ENCODE measurements at places on chromosomes 12 and 14. TPM values are rescaled to one million over a fixed set of nuclear protein-coding genes. Genes with fewer than 3 reads are reported as not detected.

MMP19 gene
- total RNA-seq: 1.5 TPM

BRI3BP gene
- 9.7 TPM for total RNA-seq

TTC9 gene
- total RNA-seq: 38.1 TPM

TSPAN19 gene
- total RNA-seq: not detected

CCDC38 gene
- not detected for total RNA-seq

- no peak for DNase-seq
These were observed 251.5 kb downstream of the FOXN3 start for GRCh38 chr14:89165189-89166181.

GRCh38 chr12:1768615-1769014 is 51.8 kb upstream of the LRTM2 start:
- DNase-seq: no peak

GRCh38 chr12:19397534-19397933 is 41.8 kb upstream of the AEBP2 start:
- no peak for DNase-seq

- no peak for DNase-seq
These were observed 45.9 kb downstream of the PPP1R13B start for GRCh38 chr14:103801459-103801858.

DNA sequence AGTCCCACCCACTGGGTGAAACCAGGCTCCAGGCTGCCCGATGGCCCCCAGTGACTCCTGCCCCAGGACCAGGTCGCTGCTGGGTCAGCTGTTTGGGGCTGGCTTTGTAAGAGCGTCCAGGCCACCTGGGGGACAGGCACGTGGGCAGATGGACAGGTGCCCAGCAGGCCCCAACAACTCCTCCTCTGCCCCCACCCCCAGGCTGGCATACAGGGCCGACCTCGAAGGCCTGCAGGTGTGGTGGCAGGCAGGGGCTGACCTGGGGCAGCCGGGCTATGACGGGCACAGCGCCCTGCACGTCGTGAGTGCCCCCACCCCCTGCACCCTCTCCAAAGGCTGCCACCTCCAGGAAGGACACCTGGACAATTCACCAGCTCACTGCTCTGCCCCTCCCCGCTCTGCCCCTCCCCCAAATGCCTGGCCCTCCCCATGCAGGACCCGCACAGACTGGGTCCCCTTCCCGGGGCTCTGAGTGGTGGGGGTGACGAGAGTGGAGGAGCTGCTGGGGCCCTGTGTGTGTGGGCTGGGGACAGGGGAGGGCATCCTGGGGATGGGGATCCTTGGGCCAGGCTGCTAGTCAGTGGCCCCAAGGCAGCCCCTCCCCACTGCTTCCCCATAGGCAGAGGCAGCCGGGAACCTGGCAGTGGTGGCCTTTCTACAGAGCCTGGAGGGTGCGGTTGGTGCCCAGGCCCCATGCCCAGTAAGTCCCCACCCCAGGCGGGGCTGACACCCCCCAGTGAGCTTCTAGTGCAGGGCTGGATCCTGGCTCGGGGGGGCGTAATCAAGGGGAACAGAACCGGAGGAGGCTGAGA is 26.0 kb downstream of the ASPG start:
- no peak for DNase-seq

DNA sequence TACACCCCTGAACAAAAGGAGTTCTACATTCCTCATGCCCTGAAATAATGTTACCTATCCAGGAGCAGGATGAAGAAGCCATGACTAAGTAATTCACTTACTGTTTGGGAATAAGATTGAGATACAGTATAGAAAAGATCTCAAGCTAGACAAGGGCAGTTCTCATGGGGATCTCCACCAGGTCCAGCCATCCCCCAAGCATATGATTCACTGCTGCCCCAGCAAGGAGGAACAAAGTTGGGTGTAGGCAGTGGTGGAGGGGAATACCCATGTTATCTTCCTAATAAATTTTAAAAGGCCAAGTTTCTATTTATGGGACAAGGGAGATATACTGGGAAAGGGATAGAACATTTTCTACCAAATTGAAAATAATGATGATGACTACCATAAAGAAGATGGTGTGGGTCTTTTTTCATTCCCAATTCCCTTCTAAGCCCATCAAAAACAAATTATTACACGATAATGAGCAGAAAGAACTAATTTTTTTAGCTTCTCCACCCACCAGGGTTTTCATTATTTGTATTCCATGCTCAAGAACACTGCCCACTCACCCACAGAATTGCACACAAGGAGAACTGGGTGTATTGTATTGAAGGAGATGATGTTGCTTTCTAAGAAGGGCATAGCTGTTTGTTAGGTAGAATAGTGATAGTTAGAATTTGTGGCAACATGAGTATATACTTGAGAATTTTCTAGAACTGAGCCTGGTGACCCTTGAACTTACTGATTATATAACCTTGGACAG is 204.6 kb downstream of the BTG1 start:
- DNase-seq: no peak
